H9 (cell line): ENCODE measurements at places on chromosomes 5 and 9.

DNA sequence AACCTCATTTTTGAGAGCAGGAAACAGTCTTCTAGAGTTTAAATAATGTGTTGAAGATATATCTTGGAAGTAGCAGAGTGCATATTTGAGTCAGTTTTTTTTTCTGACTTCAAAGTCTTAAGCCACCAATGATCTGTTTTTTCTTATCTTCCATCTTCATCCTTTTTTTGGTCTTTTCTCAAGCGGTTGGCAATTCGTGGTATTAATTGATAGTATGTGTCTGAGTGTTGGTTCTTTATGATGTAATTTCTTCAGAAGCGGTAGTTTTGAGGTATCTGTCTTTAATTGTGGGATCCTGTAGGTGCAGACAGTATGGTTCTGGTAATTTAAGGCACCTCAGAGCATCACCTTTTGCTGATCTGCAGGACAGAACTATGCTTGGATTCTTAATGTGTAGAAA lies 3.9 kb downstream of the CSNK1G3 start:
- no peak for DNase-seq

- peak; percentile 66 for DNase-seq
These were observed 3.3 kb downstream of the PRELID1 start for GRCh38 chr5:177306674-177307543.

GRCh38 chr5:31193591-31194467 lies at the start of gene CDH6:
Gene CDH6, plus strand, starts transcription at chr5:31193686. Its CDS starts 73,788 bp downstream, at chr5:31267474.
- DNase-seq, result peak; percentile 92

DNA sequence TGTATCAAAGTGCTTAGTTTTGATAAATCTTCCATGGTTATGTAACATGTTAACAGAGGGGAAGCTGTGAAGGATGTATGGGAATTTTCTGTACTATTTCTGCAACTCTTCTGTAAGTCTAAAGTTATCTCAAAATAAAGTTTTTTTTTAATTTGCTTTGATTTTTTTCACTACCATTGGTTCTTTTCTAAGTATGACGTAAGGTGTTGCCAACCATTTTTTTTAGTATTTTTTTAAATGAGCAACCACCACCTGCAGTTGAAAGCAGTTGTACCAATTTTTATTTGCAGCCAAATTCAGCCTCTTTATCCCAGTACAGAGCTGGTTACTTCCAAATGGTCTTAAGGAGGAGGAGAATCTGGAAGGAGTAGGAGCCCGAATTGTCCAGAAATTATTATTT lies 192.2 kb downstream of the CHSY3 start:
- no peak for DNase-seq

DNA sequence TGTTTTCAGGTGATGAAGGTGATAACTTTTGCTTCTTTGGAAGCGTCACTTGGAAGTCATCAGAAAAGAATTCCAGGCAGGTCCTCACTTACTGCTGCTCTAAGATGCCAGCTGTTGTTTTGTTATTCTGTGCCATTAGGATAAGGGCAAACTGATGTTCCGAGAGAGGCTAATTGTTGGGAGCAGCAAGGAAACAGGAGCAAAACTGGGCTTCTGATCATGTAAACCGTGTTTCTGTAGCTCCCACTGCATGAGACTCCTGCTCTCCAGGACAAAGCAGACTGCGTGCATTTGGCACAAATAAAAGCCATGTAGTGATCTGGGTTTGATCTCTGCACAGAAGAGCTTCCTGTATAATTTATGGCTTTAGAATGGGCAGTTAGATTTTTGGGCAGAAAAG lies 248.2 kb downstream of the MAN2A1 start:
- DNase-seq, result no peak

- DNase-seq, result no peak
These were observed 9.3 kb upstream of the SETX start for GRCh38 chr9:132364068-132364467.

DNA sequence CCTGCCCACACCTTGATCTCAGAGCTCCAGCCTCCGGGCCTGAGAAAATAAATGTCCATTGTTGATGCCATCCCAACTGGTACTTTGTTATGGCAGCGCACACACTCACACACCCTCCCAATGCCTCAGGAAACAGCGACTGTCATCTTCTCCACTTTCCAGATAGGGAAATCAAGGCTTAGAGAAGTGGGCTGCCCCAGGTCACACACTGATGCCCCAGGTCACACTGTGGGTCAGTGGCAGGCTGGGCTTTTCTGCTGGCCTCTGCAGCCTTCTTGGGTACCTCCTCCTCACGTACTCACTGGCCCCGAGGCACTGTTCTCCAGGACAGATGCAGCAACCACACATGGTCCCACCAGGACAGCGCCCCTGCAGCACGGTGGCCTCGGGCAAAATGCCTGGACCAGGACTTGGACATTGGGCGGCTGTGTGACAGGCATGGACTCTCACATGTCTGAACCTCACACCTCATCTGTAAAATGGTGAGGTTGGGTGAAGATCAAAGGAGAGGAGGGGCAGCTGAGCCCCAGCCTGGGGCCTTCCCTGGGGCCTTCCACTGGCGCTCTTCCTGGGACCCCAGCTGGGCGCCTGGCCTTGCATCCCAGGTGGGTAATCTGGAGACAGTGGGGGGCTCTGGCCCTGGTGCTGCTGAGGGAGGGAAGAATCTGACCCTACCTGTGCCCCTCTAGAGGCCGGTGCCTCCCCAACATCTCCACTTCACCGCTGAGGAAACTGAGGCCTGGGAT lies 156.0 kb downstream of the COL23A1 start:
- DNase-seq, result no peak

GRCh38 chr9:97628668-97629067 lies 4.5 kb downstream of the TSTD2 start:
- no peak for DNase-seq

GRCh38 chr5:13866792-13867191 lies 77.7 kb downstream of the DNAH5 start:
- no peak for DNase-seq

- DNase-seq, result no peak
These were observed 1.3 kb downstream of the SLC6A3 start for GRCh38 chr5:1443991-1444360.

GRCh38 chr5:59593439-59594007 lies 300.0 kb downstream of the PDE4D start:
- no peak for DNase-seq

GRCh38 chr5:5372511-5372910 lies 50.0 kb upstream of the ICE1 start:
- no peak for DNase-seq

DNA sequence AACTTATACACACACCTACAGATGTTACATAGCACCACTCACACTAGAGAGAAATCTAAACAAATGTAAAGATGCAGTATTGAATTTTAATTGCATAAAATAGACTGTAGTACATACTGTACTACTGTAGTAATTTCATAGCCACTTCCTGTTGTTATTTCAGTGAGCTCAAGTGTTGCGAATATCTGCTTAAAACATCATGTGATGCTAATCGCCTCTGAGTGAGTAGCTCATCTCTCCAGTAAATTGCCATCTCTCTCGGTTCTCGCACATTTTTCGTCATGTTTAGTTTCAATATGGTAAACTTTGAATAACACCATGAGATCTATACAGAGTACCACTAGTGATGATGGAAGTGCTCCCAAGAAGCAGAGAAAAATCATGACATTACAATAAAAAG lies 22.0 kb upstream of the ARHGEF28 start:
- no peak for DNase-seq

DNA sequence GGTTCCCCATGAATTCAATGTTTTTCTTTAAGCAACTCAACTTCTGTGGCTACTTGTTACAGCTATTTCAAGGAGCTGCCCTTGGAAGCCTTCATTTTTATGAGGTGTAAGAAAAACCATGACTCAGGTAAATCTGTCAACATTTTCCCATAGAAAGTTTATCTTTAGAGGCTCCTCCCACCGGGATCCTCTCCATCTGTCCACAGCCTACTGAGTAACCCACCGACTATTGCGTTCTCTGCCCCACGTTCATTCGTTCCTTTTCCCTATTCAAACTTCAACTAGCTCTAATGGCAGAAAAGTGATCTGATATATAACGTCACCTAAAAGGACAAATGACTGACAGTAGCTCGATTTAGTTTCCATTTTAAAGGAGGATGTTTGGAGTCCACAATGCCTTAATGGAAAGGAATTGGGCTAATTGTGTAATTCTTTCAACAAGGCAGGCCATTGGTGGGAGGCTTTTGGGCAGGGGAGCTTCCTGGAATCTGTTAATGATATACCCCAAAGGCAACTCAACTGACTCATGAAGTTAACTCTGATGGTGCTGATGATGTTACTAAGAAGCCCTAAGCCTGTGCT lies 29.3 kb upstream of the NR3C1 start:
- DNase-seq, result no peak

GRCh38 chr5:133244242-133244641 lies 192.4 kb downstream of the HSPA4 start:
- DNase-seq, result no peak

GRCh38 chr9:134992755-134993124 lies 75.0 kb upstream of the FCN1 start:
- DNase-seq, result no peak

DNA sequence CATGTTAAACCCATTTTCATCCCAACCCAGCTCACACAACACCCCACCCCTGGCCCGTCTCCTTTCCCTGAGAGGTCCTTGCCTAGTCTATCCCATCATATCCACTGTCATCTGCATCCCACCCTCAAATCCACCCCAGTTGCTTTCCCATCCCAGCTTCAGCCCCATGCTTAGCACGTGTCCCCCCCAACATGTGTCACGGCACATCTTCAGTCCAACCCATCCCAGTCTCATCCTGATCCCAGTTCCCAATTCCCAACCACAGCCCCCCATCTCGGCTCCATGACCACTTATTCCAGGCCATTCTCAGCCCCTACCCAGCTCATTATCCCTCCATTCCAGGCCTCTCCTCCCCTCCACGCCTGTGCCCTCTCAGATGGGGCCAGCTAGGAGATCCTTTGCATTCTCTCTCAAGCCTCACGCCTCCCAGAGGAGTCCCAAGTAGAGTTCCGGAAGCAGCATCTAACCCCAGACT lies 605 bp upstream of the DBN1 start:
- DNase-seq, result no peak

GRCh38 chr9:98838868-98839565 lies 31.5 kb downstream of the GALNT12 start:
- DNase-seq, result no peak

GRCh38 chr9:35407846-35408245 lies 82.1 kb upstream of the RUSC2 start:
- DNase-seq, result no peak

DNA sequence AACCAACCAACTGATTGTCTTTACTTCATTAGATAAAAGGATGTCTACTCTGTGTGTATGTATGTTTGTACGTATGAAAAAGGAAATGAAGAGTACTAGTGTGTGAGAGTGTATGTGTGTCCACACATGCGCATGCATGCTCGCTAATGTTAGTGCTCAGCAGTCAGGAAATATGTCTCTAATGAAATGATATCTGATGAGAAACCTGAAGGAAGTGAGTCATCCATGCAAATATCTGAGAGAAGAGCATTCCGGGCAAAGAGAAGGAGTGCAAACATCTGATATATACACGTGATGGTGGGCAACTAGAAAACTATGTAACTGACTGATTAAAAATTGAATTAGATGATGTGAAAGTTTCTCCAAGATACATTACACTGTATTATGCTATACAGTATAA lies 29.6 kb upstream of the UGCG start:
- no peak for DNase-seq

- DNase-seq, result no peak
These were observed 158.7 kb upstream of the HMHB1 start for GRCh38 chr5:143653256-143653655.

DNA sequence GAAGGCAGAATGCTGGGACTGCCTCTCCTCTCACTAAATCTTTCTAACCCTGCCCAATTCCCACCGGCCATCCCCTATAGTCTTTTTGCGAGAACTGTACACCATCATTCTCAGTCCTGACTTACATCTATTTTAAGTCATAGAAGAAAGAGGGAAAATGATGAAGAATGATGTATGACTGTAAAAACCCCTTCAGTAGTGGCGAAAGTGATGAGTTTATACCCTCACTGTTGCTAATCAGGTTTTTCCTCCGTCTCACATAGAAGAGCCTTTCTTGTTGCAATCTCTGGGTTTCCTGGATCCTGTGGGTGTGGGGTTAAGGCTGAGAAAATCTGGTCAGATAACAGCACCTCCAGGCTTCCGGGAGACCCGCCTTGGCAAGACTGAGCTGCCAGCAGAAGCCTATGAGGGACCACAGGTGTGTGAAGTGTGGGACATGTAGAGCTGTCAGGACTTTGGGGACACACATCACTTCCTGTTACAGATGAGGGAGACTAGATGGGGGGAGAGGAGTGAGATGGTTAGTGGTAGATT lies 147.1 kb upstream of the SLC12A2 start:
- DNase-seq, result no peak

DNA sequence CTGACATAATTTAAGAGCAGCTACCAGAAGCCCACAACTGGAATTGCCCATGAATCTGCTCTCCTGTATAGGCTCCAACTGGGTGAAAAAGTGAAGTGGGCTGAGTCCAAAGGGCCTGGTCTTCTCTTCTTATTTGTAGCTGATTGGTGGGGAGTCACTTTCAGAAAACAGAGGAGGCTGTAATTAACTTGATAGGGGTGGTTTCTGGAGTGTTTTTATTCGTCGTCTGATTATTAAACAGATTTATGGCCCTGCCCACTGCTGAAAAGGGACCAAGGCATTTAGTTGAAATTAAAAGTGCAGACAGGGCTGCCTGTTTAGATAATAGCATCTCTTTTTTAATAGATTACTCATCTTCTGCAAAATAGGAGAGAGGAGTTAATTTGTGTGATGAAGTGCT lies 81.0 kb upstream of the SAP30L start:
- no peak for DNase-seq

- no peak for DNase-seq
These were observed 2.1 kb downstream of the GPR150 start for GRCh38 chr5:95621839-95622629.

DNA sequence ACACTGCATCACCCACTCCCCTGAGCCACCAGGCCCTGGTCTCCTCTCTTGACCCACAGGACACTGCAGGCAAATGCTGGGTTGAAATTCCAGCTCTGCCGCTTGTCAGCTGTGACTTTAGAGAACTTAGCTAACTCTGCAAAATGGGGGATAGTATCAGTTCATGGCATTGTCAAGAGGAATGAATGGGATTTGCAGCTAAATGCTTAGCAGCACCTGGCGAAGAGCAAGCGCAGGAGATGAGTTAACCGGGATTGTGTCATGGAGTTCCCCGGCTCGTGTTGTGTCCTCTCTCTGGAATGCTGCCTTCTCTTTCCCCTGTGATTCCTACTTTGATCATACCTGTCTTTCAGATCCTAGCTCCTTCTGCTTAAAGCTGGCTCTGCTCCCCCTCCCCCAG lies 67.1 kb downstream of the DAB2IP start:
- DNase-seq, result no peak

GRCh38 chr5:150078802-150079689 lies 7.3 kb downstream of the CSF1R start:
- DNase-seq, result no peak

GRCh38 chr5:136076881-136077445 lies 48.2 kb downstream of the TGFBI start:
- no peak for DNase-seq

- no peak for DNase-seq
These were observed 277.6 kb upstream of the EFNA5 start for GRCh38 chr5:107948377-107948776.

DNA sequence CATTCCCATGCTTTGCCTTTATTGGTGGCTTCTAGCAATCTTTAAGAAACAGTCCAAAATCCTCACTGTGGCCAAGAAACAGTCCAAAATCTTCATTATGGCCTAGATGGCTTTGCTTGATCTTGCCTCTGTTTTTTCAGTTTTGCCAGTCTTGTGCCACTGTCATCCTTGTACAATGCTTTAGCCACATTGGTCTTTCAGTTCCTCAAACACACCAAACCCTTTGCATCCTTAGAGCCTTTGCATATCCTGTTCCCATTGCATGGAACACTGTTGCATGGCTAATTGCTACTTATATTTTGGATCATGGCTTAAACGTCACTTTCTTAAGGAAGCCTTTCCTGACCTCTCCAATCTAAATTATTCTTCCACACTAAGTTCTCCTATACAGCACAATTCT lies 22.1 kb downstream of the MRRF start:
- DNase-seq, result no peak
